Type B pancreatic cell (in vitro differentiated cells): ENCODE measurements at places on chromosomes 12 and 14. TPM values are rescaled to one million over a fixed set of nuclear protein-coding genes. Genes with fewer than 3 reads are reported as not detected.

GRCh38 chr14:71714225-71714624, 218.0 kb upstream of the RGS6 start:
- no peak for DNase-seq

DNA sequence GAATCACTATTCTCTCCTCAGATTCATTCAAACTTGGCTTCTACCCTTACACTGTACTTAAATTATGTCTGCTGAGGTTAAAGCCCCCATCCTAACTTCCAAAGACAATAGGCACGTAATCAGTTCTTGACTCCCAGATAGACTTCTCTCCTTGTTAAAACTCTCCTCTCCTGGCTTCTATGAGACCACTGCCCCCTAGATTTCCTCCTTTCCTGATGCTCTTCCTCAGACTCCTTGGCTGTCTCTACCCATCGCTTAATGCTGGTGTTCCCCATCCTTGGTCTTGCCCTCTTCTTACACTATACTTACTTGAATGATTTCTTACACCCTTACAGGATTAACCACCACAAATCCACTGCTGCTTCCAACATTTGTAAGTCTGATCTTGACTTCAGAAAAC, 32.8 kb downstream of the TC2N start:
- DNase-seq: no peak

DNA sequence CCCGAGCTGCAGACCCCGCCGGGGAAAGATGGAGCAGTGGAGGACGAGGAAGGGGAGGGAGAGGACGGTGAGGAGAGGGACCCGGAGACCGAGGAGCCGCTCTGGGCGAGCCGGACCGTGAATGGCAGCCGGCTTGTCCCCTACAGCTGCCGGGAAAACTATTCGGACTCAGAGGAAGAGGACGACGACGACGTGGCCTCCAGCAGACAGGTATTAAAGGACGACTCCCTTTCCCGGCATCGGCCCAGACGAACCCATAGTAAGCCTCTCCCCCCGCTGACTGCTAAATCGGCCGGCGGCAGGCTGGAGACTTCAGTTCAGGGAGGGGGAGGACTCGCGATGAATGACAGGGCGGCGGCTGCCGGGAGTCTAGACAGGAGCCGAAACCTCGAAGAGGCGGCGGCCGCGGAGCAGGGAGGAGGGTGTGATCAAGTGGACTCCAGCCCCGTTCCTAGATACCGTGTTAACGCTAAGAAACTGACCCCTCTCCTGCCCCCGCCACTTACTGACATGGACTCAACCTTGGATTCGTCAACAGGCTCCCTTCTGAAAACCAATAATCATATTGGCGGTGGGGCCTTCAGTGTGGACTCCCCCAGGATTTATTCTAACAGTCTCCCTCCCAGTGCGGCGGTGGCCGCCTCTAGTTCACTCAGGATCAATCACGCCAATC, 962 bp downstream of the LEMD3 start:
- DNase-seq: peak; percentile 77

Gene AQP6
- total RNA-seq: 0.22 TPM in 1 of 2 replicates, not detected in the other

Gene GPR162
- 5.4 and 17.8 TPM in 2 replicates for total RNA-seq
